Activated CD4-positive, alpha-beta T cell treated with anti-CD3 and anti-CD28 coated beads, Interleukin-2, amount 10 ng/mL, durations not matched to agents 24 days and 14 days (primary cell): ENCODE measurements at places on chromosomes 1 and 21. TPM values are rescaled to one million over a fixed set of nuclear protein-coding genes. Genes with fewer than 3 reads are reported as not detected.

Gene KIF14
- total RNA-seq = 11.5 and 11.6 TPM in 2 replicates

Gene RNU1-2
- total RNA-seq = 1,962 and 2,189 TPM in 2 replicates

Gene CD55
- 133 and 142 TPM in 2 replicates for total RNA-seq

Gene FAM177B
- total RNA-seq = 0.47 TPM in 1 of 2 replicates, not detected in the other

Gene GBP4
- total RNA-seq = 29.5 and 33.5 TPM in 2 replicates
